ENCODE measurements at places on chromosomes 4 and X.

DNA sequence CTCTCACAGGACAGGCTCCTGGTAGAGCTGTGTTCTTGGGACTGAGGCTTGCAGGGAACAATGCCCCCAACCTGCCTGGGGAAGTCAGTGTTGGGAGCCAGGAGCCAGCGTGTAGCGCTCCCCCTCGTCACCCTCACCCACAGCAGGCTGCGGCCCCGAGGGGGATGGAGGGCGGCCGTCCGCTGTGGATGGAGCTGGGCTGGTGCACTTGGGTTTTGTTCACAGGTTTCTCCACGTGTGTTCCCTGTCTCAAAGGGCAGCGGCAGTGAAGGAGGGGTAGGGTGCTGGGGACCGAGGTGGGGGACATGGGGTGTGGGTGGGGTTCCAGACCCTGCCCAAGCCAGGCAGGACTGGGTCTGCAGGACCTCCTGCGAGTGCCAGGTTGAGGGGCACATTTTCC lies 69.1 kb downstream of the RGS12 start:
- DNase-seq: no peak

- no peak for DNase-seq
These were observed at the start of gene TRPC5OS for GRCh38 chrX:111875881-111876280. Gene TRPC5OS, plus strand, starts transcription at chrX:111876181. Its CDS starts 25,669 bp downstream, at chrX:111901850.

DNA sequence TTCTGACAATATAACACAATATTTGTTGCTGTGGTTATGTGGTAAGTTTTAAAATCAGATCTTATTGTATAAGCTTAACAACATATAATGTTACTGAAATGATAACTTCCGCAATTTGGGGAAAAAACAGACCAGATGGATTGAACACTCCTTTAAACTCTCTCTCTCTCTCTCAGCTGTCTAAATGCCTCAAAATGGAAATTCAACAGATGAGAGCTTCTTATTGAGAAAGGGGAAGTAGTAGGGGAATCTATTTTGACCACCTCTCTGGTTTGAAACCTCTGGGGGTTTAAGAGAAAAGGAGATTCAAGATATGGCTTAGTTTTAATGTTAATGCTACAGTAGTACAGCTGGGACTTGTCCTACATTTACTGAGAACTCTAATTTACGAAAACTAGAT lies 40.3 kb downstream of the DMD start:
- DNase-seq: no peak

DNA sequence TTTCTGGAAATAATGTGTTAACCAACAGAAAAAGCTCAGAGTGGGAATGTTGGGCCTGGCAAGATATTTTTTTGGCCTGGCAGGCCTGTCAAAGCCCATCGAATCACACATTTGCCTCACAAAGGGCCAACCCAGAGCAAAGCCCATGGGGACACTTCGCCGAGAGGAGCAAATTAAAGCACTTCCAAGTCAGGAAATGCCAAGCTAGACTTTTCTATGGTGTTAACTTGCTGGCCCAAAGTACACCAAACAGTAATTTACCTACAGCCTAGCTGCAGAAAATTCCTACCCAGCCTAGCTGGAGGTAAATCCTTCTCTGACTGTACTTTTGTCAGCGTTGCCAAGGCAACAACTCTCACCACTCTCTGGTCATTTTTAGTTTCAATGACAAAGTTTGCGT lies 288.6 kb upstream of the LDB2 start:
- no peak for DNase-seq

- DNase-seq: no peak
These were observed 178.4 kb downstream of the MGST2 start for GRCh38 chr4:139844057-139844456.

DNA sequence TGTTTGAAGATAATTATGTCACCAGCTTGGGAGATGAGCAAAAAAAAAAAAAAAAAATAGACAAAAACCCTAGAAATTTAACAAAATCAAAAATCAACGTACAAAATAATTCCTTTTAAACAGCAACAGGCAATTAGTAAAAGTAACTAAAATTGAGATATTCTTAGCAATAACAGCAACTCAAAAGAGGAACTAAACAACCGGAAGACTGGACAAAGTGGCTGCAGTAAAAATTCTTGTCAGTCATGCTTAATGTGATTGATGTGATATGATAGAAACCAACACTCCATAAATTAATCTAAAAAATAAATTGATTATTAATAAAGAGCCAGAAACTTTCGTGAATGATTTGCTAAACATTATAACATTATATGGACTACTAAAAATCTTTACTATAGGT lies 1534.6 kb upstream of the AGA start:
- no peak for DNase-seq

- DNase-seq: no peak
These were observed 15.8 kb downstream of the MED28 start for GRCh38 chr4:17630228-17630627.

GRCh38 chr4:22179124-22179874 lies 230.7 kb upstream of the KCNIP4 start:
- DNase-seq: no peak

DNA sequence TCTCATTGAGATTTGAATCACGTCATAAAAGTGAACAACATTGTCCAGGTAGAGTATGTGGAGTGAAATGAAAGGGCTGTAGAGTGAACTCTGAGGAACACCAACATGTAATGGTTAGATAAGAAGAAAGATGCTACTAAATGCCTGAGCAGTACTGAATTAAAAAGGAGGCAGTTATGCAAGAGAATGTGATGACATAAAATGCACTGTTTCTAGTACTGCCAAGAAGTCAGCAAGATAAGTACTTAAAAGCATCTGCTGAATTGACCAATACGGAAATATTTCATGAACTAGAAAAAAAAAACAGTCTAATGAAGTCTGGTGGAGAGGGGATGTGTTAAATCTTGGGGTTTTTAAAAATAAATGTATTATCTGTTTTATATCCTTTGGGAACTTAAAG lies 583.8 kb upstream of the GALNT7 start:
- no peak for DNase-seq

GRCh38 chr4:119238068-119238722 lies 25.7 kb downstream of the USP53 start:
- no peak for DNase-seq

DNA sequence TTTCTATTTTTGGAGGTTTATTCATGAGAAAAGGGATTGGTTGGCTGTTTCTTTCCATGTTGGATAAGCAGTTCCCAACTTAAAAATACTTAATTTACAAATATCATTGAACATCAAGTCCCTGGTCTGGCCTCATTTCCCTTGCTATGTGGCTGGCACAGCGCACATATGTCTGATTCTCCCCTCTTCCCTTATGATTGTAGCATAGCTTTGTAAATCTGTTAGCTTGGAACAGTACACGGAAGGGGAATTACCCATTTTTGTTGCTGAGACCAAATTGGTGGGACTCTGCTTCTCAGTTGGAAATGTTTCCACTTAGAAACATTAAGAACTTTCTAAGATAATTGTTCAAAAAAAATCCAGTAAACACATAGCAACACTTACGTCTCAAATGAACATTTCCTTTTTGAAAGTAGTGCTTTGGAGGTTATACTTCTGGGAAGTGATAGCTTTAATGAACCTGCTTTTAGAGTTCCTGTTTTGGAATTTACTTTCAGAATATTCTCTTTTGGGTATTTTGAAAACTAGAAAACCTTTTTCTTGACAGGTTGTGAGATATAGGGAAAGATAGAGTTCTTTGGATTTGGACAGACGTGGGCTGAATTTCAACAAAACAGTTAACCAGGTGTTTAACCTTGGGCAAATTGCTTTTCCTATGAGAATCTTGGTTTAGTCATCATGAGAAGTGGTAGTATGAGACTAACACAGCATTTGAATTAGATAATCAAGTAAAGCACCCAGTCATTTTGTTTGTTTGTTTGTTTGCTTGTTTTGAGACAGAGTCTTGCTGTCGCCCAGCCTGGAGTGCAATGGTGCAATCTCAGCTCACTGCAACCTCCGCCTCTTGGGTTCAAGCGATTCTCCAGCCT lies 47.3 kb downstream of the STIM2 start:
- DNase-seq: no peak

- peak; percentile 64 for DNase-seq
These were observed 3.4 kb downstream of the SLC38A5 start for GRCh38 chrX:48466696-48467095.

DNA sequence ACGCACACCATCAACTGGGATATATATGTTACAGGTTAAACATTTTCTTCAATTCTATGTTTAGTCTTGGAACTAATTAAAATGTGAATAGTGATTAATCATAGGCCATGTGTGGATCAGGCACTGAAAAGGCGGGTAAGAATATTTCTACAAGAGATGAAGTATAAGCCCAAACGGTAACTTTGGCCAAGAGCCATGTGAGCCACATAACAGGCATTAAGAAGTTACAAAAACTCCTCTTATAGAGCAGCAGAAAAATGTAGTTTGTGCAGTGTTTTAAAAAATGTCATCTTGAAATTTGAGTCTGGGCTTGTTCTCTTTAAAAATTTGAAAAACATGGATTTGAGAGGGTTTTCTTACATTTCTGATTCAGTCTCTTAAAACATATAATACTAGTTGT lies 521.8 kb upstream of the DIPK2B start:
- DNase-seq: no peak

GRCh38 chrX:139039041-139039440 lies 327.5 kb upstream of the FGF13 start:
- DNase-seq: no peak

DNA sequence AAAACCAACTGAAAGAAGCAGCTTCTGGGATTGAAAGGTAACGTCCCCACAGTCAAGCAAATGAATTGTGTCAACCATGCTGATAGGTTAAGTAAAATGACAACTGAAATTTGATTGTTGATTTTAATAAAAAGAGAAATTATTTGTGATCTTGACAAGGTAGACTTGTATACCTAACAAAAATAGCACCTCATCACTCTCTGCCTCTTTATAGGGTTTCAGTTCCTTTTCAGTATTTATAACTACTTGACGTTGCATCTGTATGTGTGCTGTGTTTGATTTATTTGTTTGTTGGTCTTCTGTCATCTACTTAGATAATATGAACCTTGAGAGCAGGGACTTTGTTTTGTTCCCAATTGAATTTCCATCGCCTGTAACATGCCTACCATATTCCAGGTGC lies 7.9 kb upstream of the PPP3CA start:
- no peak for DNase-seq
